Activated naive CD4-positive, alpha-beta T cell (primary cell): ENCODE measurements at places on chromosomes 6 and 20.

GRCh38 chr6:169604076-169604475 lies 97.8 kb downstream of the WDR27 start:
- DNase-seq: no peak

- no peak for DNase-seq
Measured at GRCh38 chr6:78701407-78701806, 165.9 kb upstream of the IRAK1BP1 start.

DNA sequence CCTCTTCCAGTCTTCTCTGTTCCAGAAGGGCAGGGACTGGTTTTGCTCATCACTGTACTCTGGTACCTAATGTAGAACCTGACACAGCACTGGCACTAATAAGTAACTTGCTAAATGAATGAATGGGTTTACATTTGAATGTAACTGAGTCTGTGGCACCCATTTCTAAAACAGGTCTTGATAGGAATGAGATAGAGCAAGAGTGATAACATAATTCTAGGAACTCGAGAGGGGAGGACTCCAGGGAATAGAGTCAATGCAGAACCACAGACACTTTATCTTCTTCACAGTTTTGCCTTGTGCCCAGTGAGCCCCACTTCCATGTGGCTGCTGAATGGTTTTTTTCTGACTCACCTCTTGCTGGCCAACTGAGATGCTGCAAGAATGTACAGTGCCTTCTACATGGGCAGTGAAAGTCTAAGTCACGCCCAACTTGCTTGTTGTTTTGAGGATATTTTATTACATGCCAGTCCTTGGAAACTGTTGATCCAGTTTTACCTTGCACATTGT lies 61.1 kb downstream of the TBC1D7 start:
- DNase-seq: no peak

- DNase-seq: no peak
Measured at GRCh38 chr20:51611625-51611890, 69.0 kb upstream of the NFATC2 start.

DNA sequence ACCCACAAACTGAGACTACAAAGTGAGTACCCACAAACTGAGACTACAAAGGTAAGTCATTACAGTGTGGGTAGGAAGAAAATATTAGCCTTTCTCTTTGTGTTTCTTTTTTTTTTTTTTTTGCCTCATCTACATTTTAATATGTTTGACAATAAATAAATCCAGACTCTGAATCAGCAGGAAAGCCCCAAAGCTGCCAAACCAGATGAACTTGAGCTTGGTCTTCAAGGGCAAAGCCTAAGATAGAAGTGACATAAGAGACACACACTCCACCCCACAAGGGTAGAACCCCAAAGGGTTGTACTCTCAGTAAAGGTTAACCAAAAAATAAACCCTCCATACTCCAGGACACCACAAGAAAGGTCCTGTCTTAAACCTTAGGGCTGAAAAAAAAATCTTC lies 326.8 kb upstream of the ARID1B start:
- DNase-seq: no peak

- DNase-seq: no peak
Measured at GRCh38 chr6:34792605-34793500, 970 bp downstream of the BLTP3A start.
